ENCODE measurements at places on chromosomes 11 and 22.

GRCh38 chr22:20441631-20442484, 4.2 kb upstream of the SCARF2 start:
- no peak for DNase-seq

- no peak for DNase-seq
Observed at GRCh38 chr11:17473071-17473744, 3.4 kb downstream of the ABCC8 start.

DNA sequence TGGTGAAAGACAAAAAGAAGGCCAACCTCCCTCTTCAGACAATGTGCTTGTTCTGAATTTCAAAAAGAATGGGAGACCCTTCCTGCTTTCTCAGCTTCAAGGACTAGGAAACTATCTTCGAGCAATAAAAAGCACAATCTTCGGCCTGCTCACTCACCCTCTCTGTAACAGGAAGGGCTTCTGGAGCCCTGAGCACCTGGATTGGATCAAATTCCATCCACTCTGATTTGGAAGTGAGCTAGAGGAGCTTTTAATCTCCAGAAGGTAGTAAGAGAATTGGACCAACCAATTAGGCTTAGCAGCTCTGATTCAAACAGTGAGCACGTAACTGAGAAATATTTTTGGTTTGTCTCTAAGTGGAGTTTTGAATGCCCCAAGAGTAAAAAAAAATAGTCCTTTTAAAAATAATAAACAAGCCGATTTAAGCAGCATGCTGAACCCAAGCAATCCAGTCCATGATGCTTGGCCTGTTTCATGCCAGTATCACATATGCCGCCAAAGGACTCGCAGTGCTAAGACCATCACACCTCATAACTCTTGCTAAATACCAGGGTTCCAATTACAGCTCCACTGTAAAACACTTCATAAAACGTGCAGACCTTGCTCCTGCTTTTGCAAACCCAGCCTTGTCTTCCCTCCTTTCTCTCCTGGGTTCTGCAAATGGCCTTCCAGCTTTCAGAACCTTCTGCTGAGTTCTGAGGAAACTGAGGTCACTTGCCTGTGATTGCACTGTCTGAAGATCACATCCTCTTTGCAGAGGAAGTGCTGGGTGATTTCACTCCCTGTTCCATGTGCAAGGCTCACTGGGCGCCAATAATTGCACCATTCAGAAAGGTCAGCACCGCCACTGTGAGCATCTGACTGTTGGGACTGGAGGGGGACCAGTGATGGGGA, 74.4 kb downstream of the SLC1A2 start:
- DNase-seq = no peak

- no peak for DNase-seq
Observed at GRCh38 chr11:120722524-120722923, 211.0 kb downstream of the GRIK4 start.

DNA sequence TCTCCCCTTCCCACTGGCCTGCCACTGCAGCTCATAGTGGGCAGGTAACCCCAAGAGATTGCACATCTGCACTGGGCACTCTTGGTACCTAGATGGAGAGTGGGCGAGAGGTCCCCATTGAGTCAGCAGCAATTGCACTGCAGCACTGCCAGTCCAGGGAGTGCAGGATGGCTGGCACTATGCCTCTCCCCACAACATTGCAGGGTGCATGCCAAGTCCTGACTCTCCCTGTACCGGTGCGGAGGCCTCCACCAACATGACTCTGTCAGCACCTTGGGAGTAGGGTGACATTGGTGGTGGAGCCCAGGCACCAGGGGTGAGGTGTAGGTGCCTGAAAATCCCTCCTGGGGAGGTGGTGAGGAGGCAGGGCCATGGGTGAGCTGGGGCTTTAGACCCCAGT, 82.2 kb downstream of the TRAF6 start:
- DNase-seq = no peak

DNA sequence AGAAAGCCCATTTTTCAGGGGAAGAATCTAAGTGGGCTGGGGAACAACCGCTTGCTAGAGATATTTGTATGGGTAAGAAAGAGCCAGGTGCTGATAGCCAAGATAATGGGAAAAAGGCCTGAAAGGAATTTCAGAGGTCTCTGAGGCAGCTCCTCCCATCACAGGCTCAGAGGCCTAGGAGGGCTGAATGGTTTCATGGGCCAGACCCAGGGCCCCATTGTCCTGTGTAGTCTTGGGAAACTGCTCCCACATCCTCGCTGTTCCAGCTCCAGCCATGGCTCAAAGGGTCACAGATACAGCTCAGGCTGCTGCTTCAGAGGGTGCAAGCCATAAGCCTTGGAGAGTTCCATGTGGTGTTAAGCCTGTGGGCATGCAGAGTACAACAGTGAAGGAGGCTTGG, 73.2 kb upstream of the ARHGAP20 start:
- DNase-seq = no peak

- DNase-seq = peak; percentile 47
Observed at GRCh38 chr22:29040385-29041275, 21.0 kb downstream of the C22orf31 start.

DNA sequence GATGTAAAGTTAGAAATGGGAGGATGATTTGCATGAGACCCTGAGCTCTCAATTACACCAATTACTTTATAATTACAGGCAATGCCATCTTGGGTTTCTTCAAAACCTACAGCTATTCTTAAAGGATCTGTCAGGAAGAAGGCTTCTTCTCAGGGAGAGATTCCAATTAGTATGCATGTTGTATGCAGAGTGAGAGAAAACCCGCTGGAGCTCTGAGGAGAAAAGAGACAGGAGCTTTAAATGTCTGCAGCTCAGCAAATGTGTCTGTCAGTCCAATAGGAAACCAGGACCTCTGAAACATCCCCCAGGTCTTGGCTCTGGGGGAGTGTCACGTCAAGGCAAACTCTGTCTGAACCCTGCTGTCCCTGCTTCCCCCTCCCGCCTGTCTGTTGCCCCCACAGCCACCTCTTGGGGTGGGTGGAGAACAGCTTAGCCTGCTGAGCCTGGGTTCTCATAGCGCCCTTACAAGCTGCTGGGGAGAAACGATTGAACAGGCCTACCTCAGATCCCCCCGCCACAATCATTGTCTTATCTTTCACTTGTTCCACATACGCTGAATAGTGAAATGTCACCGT, 140.2 kb downstream of the SPATA19 start:
- DNase-seq = no peak

DNA sequence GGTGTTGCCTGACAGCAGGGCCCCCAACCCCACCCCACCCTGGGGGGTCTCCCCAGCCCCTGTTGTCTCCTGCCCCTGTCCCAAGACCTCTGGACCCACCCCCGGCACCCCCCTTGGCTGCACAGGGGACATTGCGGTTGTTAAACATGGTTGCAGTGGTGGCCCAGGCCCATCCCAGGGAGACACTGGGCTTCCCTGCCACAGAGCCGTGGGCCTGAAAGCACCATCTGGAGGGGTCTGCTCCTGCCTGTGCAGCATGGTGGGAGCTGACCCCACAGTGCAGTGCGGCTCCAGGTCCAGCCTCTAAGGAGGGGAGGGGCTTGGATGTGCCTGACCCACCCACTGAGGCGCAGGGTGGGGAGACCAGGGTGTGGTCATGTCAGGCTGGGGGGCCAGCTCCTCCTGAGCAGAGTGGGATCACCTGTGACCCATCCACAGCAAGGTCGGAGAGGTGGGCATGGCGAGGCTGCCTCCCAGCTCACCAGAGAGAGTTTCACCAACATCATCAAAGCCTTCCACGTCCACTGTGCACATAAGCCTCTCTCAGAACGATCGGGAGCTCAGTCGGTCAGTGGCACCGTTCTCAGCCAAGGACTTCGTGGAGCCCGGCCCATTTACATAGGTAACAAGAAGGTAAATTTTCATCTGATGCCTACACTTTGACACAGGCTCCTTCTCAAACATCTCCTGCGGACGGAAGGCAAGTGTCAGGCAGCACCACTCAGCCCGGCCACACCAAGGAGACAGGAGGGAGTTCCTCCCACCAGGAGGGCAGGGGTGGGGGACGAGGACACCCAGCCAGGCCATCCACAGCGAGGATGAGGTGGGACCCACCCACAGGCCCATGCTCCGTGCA, 201.1 kb downstream of the BRD1 start:
- no peak for DNase-seq

GRCh38 chr22:37669586-37669985, 5.8 kb upstream of the LGALS1 start:
- DNase-seq = no peak

- peak; percentile 69 for DNase-seq
Observed at GRCh38 chr11:14625586-14626205, 17.9 kb upstream of the PDE3B start.

DNA sequence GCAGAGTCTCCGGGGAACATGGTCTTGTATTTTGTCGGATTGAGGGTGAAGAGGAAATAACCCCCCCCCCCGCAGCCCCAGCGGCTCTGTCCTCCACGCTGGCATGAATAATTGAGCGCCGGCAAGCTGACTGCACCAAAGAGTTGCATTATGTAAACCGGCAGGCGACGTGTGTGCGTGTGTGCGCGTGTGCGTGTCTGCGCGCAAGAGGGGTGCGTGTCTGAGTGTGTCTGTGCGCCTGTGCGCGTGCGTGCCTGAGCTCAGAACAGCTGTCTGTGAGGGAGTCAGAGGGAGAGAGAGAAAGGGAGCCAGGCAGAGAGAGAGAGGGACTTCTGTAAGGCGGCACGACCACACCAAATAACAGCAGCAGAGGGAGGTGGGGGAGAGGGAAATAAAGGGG, 94.4 kb downstream of the SCN3B start:
- peak; percentile 30 for DNase-seq

DNA sequence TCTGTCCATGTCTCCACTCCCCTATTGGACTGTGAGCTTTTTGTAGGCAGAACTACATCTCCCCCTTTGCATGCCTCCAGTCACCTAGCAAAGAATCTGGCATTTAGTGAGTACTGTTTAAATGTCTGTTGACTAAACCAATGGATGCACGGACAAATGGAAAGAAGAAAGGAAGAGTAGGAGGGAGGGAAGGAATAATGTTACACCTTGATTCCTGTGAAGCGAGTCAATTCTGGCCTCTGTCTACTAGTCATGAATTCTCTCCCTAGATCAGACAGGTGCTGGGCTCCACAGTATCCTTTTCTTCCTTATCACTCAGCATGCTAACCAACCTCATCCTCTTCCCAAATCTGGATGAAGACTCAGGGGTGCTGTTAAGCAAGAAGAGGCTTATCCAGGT, 33.6 kb downstream of the GALNT18 start:
- DNase-seq = no peak
